ENCODE measurements at places on chromosomes 16 and 17. TPM values are rescaled to one million over a fixed set of nuclear protein-coding genes. Genes with fewer than 3 reads are reported as not detected.

DNA sequence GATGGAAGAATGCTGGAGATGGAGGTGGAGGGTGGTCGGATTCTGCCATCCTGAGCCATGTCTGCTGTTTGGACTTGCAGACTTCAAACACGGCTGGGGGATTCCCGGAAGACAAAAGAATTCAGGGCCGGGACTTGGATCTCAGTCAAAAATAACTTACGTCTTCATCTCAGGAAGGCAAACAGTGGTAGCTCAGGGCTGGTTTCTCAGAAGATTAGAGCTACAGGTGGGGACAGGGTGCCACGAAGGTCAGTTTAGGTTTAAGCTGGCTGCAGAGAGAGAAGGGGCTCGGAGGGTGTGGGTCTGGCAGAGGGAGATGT is 4.3 kb upstream of the RHBDL3 start:
- peak; percentile 30 for DNase-seq

GRCh38 chr16:79509211-79509631 is 91.3 kb downstream of the MAF start:
- peak; percentile 9 for DNase-seq

DNA sequence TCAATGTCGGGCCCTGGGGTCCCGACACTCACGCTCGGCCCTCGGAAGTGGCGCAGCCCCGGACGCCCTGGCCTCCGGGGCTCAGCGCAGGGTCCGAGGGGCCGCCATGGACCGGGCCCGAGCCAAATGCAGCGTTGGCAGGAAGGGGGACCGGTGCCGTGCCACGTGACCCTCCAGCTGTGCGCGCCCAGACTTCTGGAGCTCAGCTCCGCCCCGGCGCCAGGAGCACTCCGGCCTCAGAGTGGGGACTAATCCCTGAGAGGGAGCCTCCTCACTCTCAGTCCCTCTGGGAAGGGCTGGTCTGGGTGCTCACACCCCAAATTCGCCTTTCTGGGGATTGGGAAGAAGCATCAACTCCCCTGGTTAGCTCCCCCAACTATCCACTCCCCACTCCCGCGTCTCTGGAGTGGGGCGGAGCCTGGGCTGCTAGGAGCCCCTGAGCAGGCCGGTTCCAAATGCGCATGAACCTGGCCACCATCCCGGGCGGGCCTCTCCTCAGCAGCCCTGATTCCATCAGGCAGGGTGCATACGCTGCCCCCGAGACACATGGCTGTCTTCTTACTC is at the start of gene B3GNT9:
TSS of gene B3GNT9 (minus strand) at position 166 of the 564 bp plus-strand sequence. CDS start 513 bp downstream, outside the sequence.
- peak; percentile 78 for DNase-seq

DNA sequence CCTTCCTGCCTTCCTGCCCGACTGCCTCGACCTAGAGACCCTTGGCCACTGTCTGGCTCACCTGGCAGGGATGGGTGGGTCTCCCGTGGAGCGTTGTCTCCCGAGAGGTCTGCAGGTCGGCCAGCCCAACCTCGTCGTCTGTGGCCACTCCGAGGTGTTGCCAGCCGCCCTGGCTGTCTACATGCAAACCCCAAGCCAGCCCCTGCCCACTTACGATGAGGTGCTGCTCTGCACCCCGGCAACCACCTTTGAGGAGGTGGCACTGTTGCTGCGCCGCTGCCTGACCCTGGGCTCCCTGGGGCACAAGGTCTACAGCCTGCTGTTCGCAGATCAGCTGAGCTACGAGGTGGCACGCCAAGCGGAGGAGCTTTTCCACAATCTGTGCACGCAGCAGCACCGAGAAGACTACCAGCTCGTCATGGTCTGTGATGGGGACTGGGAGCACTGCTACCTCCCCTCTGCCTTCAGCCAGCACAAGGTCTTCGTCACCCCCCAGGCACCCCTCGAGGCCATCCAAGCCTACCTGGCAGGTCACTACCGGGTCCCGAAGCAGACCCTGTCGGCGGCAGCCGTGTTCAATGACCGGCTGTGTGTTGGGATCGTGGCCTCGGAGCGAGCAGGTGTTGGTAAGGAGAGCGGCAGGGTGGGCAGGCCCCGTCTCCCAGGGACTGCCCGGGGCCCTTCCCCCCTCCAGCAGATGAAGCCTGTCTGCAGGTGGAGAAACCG is 75.1 kb upstream of the ENDOV start:
- no peak for DNase-seq

DNA sequence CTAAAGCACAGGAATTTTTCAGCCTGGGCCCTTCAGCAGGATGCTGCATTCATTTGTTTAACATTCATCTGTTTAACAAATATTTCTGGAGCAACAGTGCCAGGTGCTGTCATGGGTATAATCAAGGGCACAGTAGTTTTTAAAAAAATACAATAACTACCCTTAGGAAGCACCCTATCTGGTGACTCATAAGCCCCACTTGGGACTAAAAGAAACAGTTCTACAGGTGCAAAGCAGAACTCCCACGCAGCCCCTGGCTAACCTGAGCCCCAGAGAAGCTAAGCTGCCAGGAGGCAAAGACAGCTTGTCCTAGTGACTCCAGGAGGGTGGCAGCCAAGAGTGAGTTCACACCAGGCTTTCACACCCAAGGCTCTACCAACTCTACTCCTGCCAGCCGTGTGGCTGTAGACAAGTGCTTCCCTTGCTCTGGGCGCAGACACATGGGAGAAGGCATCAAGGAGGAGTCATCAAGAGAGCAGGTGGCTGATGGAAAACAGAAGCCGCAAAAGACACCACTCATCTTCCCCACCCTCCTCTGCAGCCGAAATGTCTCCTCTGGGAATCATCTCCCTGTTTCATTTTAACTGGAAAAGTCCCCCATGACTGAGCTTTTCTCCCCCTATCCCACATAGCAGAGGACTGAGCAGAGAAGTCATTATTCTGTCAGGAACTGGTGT is 14.4 kb downstream of the CUEDC1 start:
- DNase-seq = no peak

GRCh38 chr17:67944035-67944434 is 52.2 kb downstream of the C17orf58 start:
- DNase-seq = no peak

DNA sequence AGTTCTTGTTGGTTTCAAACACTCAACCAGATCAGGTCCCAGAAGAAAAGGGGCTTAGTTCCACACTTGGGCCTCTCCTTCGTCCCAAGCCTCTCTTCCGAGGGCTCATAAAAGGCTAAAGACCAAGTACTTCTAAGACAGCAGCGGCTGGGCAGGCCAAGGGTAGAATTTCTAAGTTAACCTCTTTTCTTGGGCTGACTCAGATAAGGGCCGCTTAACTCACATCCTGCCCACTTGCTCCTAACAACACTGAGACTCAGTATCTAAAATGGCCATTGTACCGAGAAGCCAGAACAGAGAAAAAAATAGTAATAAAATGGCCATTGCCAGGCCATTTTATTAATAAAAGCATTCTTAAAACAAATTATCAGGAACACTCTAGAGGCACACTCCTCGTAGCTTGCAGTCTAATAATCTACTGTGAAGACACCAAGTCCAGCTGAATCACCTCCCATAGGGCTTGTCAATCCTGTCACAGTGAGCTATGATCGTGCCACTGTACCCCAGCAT is 42.1 kb downstream of the RANBP10 start:
- no peak for DNase-seq

GRCh38 chr16:66961914-66962313 is 848 bp downstream of the CES3 start:
- DNase-seq = no peak

GRCh38 chr16:87735270-87736007 is 30.3 kb downstream of the KLHDC4 start:
- DNase-seq = no peak

GRCh38 chr17:8849311-8850041 is 18.0 kb downstream of the PIK3R6 start:
- no peak for DNase-seq

- DNase-seq = no peak
Measured at GRCh38 chr17:2462481-2462880, 49.2 kb downstream of the METTL16 start.

DNA sequence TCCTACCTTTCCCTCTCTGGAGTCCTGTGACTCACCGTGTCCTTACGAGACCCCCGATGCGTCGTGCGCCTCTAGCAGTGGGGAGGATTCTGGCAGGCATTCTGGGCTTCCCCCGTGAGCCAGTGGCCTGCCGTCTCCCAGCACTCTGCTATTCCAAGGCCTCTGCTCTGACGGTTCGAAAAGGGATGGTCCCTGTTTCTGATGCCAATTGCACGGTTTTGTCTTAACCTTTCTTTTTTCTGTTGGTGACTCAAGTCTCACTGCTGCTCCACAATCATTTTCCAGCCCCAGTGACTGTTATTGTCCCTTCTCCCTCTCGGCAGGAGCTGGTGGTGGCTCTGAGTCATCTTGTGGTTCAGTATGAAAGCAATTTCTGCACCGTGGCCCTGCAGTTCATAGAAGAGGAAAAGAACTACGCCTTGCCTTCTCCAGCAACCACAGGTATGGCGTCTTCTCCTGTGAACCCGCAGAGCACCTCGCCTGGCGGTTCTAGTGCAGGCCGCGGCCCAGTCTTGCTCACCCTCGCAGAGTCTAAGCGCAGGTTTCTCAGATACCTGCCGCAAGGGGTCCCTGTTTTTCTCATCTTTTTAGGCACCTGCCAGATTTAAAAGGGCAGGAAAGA is 100.1 kb upstream of the CHMP6 start:
- peak; percentile 93 for DNase-seq

DNA sequence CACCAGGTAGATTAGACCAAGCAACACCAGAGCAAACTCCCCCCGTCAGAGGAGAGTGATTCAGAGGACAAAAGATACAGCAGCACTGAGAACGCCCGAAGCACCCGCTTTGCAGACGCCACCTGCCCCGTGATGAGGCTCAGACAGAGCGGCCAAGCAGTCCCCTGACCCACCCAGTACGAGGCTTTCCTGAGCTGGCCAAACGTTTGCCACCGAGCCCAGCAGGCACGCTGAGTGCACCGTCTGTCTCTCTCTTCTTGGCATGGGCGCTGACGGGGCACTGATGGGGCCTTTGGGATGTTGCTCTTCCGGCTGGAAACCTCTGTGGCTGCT is 19.4 kb upstream of the WDR45B start:
- no peak for DNase-seq

GRCh38 chr16:16045296-16045695 is 95.9 kb downstream of the ABCC1 start:
- DNase-seq = peak; percentile 44

- no peak for DNase-seq
Measured at GRCh38 chr16:78720416-78720815, 621.0 kb downstream of the WWOX start.

DNA sequence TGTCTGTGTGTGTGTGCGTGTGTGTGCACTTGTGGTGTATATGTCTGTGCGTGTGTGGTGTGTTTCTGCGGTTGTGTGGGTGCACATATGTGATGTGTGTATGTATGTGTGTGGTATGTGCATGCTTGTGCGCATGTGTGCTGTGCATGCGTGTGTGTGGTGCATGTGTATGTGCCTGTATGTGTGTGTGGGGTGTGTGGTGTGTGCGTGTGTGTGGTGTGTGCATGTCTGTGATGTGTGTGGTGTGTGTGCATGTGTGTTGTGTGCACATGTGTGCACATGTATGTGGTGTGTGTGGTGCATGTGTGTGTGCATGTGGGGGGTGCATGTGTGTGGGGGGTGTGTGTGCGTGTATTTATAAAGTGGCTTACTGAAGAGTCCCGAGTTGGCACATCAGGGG is 23.0 kb upstream of the DNAI2 start:
- DNase-seq = no peak

DNA sequence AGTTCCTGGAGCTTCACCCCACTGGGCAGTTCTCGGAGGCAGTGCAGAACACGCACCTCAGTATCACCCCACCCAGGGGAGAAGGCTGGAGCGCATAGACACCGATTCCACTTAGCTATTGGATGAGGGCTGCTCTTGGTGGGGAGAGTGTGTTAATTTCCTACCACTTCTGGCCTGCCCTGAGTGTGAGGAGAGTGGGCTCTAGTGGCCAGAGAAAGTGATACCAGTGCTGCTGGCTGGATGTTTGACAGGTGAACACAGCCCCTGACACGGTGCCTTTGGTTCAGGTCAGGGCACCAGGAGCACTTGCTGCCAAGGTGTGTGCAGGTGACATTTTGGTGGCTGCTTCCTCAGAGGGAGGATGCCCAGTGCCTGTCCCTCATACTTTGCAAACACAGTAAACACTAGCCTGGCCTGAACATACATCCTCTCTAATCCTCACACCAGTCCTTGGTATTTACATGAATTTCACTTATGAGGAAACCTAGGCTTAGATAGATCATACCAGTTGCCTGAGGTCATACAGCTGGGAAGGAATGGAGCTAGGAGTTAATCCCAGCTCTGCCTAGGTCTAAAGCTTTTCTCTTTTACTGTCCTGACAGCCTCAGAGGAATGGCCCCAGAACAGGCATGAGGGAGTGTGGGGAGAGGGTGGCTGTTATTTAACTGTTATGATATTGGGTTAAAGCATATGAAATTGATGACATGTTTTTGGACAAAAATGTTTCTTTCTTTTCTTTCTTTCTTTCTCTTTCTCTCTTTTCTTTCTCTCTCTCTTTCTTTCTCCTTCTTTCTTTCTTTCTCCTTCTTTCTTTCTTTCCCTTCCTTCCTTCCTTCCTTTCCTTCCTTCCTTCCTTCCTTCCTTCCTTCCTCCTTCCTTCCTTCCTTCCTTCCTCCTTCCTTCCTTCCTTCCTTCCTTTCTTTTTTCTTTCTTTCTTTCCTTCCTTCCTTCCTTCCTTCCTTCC is 21.0 kb upstream of the ITGAX start:
- peak; percentile 35 for DNase-seq

DNA sequence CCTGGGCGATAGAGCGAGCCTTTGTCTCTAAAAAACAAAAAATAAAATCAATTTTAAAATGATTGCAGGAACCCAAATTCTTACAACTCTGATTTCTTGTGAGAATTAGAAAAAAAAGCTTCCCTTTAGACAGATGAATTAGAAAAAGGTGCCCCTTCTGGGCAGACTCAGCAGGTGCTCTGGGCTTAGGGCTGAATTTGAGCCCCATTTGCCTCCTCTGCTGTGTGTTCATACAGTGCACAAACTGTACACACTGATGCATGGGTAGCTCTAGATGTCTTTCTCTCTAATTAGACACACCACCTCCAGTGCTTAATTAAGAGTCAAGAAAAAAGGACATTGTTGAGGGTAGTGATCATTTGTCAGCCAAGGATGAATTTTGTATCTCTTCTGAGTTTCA is 38.5 kb upstream of the NOL11 start:
- DNase-seq = no peak

DNA sequence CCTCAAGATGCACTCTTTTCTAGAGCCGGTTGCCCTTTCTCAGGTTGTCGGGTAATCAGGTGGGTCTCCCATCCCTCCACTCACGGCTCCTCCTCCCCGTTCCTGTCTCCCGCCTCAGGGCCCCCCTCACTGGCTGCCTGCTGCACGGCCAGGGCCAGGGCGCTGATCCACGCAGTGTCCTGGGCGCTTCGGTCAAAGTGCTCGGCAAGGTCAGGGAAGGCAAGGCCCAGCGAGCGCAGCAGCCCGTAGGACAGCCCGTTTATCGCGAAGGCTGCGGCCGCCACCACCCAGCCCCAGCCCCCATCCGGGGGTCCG is 753 bp downstream of the SLC16A11 start:
- no peak for DNase-seq

GRCh38 chr16:53372992-53373871 is 61.0 kb upstream of the RBL2 start:
- DNase-seq = no peak

Gene IGSF6
- total RNA-seq = not detected

Gene DHRS7C
- total RNA-seq = not detected

Gene KRTAP1-1
- total RNA-seq = 1.5 TPM

Gene CACNG5
- not detected for total RNA-seq

Gene HID1
- total RNA-seq = 0.11 TPM

Gene KRTAP9-4
- not detected for total RNA-seq
